Endothelial cell of umbilical vein (primary cell): ENCODE measurements at places on chromosomes 7 and 10. TPM values are rescaled to one million over a fixed set of nuclear protein-coding genes. Genes with fewer than 3 reads are reported as not detected.

GRCh38 chr10:127374901-127375300, 174.2 kb upstream of the NPS start:
- no peak overlapping the region for H3K4me3 ChIP-seq
- DNase-seq = no peak
- H3K4me1 ChIP-seq = no peaks in the 10 kb centered on the region
- H3K36me3 ChIP-seq = no peaks in the 10 kb centered on the region
- no peak overlapping the region for H3K27ac ChIP-seq

Gene WASHC2C
- total RNA-seq = 43.3 and 48.6 TPM in 2 replicates

DNA sequence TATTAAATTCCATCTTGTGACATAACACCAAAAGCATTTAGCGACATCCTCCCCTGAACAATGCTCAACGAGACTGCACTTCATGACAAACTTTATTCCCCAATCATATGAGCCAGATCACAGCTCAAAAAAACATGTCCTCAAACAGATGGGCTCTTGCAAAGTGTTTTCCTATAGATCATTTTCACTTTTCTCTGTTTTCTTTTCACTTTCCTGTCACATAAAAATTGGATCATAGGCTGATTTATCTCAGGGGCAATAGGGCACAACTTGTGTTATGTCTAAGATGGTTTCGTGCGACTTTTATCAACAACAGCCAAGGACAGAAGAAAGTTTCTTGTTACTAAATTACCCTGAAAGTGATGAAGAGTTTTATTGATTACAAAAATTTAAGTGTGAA, 206.1 kb downstream of the WDR11 start:
- H3K27ac ChIP-seq = no peak overlapping the region
- H3K4me3 ChIP-seq = no peak overlapping the region
- no peak for DNase-seq
- H3K27me3 ChIP-seq = no peaks in the 10 kb centered on the region

GRCh38 chr7:21718391-21718790, 175.6 kb downstream of the DNAH11 start:
- DNase-seq = no peak
- no peak overlapping the region for H3K27ac ChIP-seq
- no peak overlapping the region for H3K4me3 ChIP-seq
- H3K27me3 ChIP-seq = no peaks in the 10 kb centered on the region
- H3K4me1 ChIP-seq = no peaks in the 10 kb centered on the region

DNA sequence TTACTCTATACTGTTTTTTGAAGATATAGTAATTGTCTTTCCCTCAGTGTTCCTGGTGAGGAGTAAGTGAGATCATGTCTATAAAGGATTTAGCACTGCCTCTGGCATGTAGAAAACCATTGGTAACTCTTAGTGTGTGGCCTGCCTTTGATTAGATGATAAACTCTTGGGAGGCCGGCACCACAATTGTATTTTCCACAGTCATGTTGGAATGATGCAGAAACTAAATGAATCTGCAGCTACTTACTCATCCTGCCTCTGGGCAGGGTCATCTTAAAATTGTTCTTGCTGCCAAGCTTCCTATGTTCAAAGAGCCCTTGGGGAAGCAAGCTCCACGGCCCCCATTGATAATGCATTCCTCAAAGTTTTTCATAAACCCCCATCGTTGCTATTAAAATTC, 204.6 kb downstream of the ANKRD7 start:
- H3K4me1 ChIP-seq = no peaks in the 10 kb centered on the region
- no peaks in the 10 kb centered on the region for H3K36me3 ChIP-seq
- H3K4me3 ChIP-seq = no peak overlapping the region
- no peaks in the 10 kb centered on the region for H3K27me3 ChIP-seq
- no peak overlapping the region for H3K27ac ChIP-seq
